ENCODE measurements at places on chromosomes 4 and X.
A peak's percentile ranks its signal among the peaks of the same experiment; 100 is the strongest.

GRCh38 chr4:152289941-152290340 is 246.0 kb downstream of the FBXW7 start:
- DNase-seq = no peak

GRCh38 chr4:174248407-174248806 is 35.1 kb downstream of the FBXO8 start:
- no peak for DNase-seq

GRCh38 chrX:107672955-107673378 is 44.7 kb downstream of the PRPS1 start:
- DNase-seq = peak; percentile 92

GRCh38 chrX:47633689-47634590 is 4.2 kb upstream of the CFP start:
- no peak for DNase-seq

GRCh38 chr4:111213531-111213930 is 590.7 kb upstream of the PITX2 start:
- no peak for DNase-seq

DNA sequence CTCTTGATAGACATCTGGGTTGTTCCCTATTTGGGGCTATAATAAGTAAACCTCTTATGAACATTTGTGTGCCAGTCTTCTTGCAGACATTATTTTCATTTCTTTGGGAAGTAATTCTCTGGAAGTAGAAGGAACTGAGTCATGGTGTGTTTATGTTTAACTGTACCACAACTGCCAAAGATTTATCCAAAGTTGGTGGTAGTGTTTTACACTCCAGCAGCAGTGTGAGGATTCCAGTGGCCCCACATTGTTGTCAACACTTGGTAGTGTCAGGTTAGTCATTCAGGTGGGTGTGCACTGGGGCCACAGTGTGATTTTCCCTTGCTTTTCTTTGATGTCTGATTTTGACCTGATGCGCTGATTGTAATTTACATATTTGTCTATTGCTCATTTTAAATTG is 5.0 kb upstream of the UVSSA start:
- DNase-seq = no peak

DNA sequence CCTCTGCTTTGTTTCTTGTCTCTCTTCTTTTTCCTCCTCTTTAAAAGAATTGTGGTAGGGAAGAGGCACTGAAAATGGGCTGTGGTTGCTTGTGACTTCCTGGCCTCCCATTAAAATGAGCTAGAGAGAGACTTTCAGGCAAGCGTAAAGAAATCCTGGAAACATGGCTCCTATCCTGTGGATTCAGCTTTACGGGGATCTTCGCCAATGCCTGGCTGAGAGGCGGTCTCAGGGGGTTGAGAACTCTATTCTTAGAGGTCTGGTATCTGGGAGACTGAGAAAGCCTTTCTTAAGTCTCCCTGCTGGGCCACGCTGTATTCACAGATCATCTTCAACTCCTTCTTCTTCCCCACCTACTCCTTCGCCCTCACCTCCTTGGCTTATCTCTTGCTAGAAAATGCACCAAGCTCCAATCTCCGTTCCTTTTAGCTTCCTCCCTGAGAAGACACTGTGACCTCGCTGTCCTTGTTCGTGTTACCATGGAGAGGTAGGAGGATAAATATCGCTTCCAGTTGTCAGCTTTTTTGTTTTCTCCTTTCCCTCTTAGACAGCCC is 542 bp upstream of the KLF8 start:
- DNase-seq = no peak

- no peak for DNase-seq
Observed at GRCh38 chr4:141215030-141215429, 5.7 kb upstream of the ZNF330 start.

- no peak for DNase-seq
Observed at GRCh38 chr4:38914854-38915253, 47.2 kb downstream of the FAM114A1 start.

GRCh38 chr4:5420266-5420665 is 288.1 kb downstream of the EVC2 start:
- DNase-seq = no peak

GRCh38 chr4:4217113-4217512 is 9.6 kb downstream of the OTOP1 start:
- DNase-seq = peak; percentile 28

- peak; percentile 53 for DNase-seq
Observed at GRCh38 chr4:133151691-133152329, 2.7 kb downstream of the PCDH10 start.

DNA sequence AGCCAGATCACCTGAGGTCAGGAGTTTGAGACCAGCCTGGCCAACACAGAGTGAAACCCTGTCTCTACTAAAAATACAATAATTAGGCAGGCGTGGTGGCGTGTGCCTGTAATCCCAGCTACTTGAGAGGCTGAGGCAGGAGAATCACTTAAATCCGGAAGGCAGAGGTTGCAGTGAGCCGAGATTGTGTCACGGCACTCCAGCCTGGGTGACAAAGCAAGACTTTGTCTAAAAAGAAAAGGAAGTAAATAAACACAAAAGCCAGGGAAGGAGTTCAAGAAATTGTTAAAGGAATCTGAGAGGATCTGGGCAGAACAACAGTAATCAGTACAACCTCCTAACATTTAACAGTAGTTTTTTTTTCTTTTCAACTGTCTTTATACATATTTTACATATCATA is 48.7 kb upstream of the ARHGEF6 start:
- no peak for DNase-seq

DNA sequence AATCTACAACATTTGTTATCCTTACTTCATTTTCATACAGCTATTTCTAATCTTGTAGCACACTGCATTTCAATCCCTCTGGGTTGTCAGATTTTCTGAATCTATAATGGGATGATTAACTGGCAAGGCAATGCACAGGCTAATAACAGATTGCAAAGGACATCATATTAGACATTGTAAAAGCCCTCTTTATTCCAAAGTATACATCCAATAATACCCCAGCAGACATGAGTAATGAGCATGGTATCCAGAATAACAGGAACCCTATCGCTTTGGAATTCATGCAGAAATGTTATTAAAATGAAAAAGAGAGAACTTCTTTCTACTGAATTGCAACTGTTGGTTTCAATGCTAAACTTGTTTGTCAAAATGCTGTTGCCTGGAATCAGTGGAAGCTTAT is 122.9 kb downstream of the C4orf33 start:
- no peak for DNase-seq

DNA sequence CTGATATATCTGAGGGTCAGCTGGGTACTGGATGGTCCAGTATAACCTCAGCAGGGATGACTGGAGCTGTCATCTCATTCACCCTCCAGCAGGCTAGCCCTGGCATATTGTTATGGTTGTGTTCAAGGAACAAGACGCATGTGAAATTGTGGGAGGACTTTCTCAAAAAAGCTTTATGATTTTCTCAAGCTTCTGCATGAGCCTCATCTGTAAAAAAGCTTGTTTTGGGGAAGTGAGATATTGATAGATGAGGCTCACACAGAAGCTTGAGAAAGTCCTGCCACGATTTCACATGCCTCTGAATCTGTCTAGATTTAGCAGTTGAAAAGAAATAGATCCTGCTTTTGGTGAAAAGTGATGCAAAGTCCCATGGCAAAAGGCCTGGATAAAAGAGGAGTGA is 93.4 kb downstream of the SPCS3 start:
- no peak for DNase-seq

GRCh38 chr4:123556526-123556925 is 159.9 kb downstream of the SPRY1 start:
- no peak for DNase-seq

GRCh38 chr4:88008122-88008742 is 797 bp downstream of the PKD2 start:
- peak; percentile 41 for DNase-seq

GRCh38 chr4:172983014-172983413 is 185.6 kb upstream of the GALNT7 start:
- no peak for DNase-seq

- DNase-seq = no peak
Observed at GRCh38 chr4:38957893-38958292, 74.3 kb downstream of the TMEM156 start.

GRCh38 chr4:2057382-2058065 is 1.6 kb upstream of the NAT8L start:
- DNase-seq = no peak

GRCh38 chr4:180960743-180961401 is 1282.3 kb upstream of the TENM3 start:
- no peak for DNase-seq

DNA sequence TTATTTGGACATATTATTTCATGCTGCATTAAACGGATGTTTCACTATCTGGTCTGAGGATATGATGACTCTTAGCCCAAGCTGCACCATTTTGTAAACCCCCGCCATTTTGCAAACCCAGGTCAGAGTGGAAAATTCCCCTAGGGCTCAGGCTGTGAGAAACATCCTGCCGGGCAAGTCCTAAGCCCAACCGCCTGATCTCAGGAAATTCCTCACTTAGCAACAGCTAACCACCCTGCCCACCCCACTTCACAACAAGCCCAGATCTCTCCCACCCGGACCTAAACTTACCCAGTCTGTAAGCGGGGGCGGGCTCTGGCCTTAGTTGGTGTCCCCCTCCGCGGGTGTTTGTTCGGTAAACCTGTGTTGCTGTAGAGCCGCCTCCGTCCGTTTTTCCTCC is 2747.1 kb downstream of the PCDH7 start:
- no peak for DNase-seq

DNA sequence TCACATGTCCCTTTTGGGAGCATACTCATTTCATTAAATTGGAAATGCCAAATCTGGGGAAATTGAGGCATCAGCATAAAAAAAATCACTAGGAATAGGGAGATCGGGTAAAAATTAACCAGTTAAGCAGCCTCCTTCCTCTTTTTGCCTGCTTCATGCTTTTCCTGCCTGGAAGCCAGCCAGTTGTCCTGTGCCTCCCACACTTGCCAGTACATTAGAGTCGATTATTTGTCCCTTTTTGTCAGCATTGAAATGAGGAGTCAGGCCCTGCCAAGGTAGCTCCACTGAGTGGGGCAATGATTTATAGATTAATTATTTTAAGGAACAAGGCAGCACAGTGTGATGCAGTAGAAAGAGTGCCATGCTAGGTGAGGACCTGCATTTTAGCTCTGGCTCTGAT is 55.3 kb downstream of the SH2D1A start:
- DNase-seq = no peak

DNA sequence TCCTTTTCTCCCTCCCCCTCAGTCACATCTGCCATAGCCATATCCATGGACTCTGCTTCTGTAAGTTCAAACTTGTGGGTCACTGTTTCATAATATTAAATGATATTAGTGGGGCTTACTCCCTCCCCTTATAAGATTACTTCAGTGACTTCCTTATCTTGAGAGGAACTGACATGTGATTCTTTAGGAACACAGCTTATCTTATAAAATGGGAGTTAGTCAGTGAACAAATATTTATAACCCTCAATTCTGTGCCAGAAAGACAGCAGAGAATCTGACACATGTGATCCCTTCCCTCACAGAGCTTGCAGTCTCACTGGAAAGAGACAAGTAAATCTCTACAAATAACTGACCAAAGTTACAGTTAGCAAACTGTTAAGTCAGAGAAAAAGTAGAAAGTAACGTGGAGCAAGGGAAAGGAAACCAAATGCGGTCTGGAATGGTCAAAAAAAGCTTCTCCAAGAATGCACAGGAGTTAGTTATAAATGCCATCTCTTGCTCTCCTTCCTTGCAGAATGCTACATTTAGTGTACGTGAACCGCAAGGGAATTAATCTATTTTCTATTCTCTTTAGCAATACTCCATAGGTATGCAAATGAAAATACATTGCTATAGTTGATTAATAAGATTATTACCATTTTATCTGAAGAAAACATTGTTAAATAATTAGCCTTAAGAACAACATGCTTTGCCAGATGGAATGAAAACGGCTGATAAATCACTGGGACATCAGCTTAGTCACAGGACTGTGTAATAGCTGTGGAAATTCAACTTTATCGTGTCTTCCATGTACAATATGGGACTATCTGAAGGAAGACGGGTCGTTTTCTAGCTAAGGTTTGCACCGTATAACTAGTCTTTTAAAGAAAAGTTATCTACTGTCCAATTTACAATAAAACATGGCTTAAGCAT is 29.0 kb downstream of the SGMS2 start:
- peak; percentile 45 for DNase-seq

GRCh38 chr4:39452153-39452859 is 6.4 kb downstream of the RPL9 start:
- DNase-seq = no peak

GRCh38 chr4:53558065-53558801 is 33.1 kb downstream of the LNX1 start:
- no peak for DNase-seq

DNA sequence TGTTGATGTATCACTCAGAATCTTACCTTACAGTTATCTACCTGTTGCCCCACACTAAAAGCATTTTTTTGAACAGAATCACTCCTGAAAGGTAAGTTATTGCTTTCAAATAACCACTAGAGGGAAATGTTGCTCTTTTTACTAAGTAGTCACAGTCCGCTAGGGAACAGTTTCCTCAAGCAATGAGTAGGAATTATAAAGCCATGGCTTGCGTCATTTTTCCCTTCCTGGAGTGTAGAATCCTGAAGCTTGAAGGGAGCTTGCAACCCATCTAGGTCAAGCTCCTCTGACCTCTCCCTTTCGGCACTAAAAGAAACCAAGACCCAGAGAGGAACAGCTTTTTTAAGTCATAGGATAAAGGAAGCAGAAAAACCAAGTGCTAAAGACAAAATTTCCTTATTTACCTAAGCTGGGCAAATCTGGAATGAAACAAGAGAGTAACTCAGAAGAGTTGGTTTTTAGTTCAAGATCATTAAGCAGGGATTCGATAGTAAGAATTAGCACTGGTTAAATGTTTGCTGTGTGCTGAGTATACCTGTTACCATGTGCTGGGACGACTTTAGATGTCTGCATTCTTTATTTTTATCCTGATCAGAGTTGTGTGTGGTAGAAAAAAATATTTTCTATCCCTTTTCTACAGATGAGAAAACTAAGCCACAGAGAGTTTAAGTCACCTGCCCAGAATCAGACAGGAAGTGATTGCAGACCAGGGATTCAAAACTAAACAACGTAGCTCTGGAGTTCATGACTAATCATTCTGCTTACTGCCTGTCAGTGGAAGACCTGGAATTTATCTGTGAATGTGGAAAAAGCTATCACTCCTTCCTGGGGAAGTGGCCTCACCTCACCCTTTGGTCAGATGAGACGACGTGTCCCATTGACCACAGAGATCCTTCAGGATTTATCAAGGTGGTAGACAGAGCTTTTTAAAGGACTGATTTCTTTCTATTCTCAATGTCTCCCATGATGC is 631.5 kb downstream of the RAB28 start:
- DNase-seq = peak; percentile 45

- DNase-seq = no peak
Observed at GRCh38 chr4:124437853-124438495, 274.6 kb downstream of the ANKRD50 start.

DNA sequence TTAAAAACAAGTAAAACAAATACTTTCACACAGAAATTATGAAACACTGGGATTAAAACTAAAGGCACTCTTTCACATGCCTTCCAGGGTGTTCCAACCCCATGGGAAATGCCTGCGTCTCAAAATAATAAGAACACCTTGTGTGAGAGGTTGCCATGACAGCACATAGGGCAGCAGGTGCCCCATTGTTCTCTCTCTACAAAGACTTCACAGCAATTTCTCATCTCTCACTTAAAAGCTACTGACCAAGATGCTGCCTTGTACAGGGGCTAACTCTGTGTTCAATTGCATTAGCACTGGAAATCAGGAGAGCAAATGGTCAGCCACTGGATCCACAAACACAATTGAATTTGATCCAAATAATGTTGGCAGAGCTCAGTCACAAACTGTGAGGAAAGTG is 102.5 kb upstream of the GALNTL6 start:
- DNase-seq = no peak

All from Caki2 (cell line).